Urinary bladder (tissue), 4 donors: ENCODE measurements at places on chromosomes 16 and 17. TPM values are rescaled to one million over a fixed set of nuclear protein-coding genes. Genes with fewer than 3 reads are reported as not detected.
A peak's percentile ranks its signal among the peaks of the same experiment; 100 is the strongest.

GRCh38 chr16:28027055-28027454 lies 36.5 kb downstream of the GSG1L start:
- DNase-seq = no peak

GRCh38 chr16:1309888-1310831 lies 724 bp downstream of the UBE2I start:
- no peak for DNase-seq

DNA sequence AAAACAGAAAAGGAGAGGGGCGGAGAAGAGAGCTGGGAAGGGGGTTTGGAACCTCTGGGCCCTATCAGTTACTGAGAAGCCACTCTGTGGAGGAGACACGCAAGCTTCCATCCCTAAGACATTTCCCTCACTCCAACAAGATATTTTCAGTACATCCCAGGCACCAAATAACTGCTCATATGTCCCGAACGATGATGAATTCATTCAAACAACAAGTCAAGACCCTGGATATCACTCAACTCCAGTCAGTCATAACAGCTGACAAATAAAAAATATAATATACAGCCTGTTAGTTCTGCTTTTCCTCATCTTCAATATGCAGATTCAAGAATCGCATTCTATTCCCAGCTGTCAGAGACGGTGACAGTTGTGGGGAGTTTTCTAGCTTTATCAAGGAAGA lies 104.0 kb upstream of the ZFHX3 start:
- DNase-seq = no peak

GRCh38 chr16:85579923-85580580 lies 33.1 kb upstream of the GSE1 start:
- no peak for DNase-seq

GRCh38 chr17:74671031-74671771 lies 41.5 kb downstream of the CD300LF start:
- DNase-seq = peak; percentile 52

DNA sequence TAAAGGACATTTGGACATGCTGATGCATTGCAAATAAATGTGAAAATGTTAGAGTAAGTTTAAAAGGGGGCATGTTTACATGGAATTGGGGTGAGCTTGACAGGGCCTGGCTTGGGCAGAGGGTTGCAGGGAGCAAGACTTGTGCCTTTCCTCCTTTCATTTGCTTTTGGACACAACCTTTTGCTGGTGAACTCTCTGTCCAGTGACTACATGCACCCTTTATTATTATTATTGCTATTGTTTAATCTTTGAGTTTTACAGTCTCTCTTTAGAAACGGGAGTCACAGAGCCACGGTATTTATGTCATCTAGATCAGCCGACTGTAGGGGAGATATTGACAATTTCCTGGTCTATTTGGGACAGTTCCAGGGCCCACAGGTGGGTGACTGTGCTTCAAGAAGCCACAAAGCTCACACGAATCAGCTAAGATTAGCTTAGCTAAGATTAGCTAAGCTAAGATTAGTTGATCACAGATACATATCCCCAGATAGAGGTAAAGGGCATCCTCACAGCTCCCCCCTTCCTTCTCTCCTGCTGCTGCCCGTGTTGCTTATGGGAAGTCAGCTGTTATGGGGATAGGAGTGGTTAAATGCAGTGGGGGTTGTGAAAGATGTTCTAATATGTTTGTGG lies 28.9 kb upstream of the ETV4 start:
- no peak for DNase-seq

CDK5RAP3 gene
- total RNA-seq = 77.4 TPM

SLC6A4 gene
- 0.37 TPM for total RNA-seq

CETP gene
- total RNA-seq = 1.6 TPM
